Urothelium cell line (cell line): ENCODE measurements at places on chromosomes 12 and 14.
A peak's percentile ranks its signal among the peaks of the same experiment; 100 is the strongest.

DNA sequence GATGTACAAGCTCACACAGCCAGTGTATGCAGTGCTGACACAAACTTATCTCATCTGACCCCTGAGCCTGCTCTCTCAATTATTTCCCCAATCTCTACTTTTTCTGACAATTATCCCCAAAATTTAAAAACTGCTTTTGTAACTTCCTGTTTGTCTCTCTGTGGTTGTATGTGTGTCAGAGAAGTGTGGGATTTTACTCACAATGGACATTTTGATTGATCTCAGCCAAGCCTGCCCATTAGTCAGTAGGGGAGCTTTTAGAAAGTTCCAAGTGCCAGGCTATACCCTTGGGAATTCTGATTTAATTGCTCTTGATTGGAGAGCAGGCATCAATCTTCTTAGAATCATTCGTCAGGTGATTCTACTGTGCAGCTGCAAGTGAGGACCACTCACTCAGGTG, 64.9 kb upstream of the LMNTD1 start:
- DNase-seq: no peak

- no peak for DNase-seq
Measured at GRCh38 chr14:88359500-88359899, 26.0 kb upstream of the SPATA7 start.

DNA sequence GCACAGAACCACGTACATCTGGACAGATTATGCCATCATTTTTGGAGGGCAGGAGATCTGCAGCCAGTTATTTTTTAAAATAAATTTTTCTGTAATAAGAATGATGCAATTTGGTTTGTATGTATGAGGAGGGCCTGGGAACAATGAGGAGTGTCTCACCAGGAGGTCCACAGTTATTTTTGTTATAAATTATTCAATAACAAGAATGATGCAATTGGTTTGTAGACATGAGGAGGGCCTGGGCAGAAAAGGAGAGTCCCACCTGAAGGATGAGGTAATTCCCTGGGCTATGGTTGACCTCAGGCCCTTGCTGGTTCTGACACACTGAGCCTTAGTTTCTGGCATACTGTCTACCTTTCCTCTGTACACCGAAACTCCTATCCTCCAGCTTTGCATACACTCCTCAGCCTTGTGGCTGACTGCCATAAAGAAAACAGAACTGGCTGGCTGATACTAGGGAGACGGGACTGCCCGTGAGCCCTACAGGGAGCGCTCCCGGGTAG, 9.0 kb upstream of the DCD start:
- no peak for DNase-seq

DNA sequence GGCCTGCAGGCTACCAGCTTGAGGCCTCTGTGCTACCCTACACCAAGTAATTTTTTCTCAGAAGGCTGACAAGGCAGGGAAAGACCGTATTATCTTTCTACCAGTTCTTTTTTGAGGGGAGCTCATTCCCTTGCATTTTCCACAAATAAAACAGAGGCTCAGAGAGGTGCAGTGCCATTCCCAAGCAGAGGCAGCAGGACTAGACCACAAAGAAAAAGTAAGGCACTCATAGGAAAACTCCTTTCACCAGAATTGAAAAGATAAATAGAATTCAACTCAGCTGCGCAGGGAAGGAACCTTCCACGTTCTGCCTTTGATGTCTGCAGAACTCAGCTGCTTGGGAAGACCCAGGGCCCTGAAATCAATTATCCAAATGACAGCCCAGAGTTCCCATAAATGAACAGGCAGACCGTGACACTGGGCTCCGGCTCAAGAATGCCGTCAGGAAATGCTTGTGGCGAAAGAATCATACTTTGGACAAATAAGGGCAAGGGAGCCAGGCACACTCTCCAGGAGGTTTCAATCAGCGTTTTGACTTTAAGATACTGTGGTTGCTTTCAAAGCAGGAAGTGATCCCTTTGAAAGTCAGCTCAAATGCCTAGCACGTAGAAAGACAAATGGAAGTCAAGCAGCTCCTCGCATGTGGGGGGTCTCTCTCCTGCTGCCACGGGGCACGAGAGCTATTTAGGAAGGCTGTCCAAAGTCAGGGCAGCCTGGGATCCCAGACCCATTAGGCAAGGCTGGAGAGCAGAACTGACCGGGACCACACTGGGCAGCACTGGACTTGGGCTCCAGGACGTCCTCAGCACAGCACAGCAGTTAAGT, 14.0 kb downstream of the KCTD10 start:
- peak; percentile 69 for DNase-seq

GRCh38 chr14:66225337-66225736, 260.8 kb upstream of the CCDC196 start:
- no peak for DNase-seq

- DNase-seq: no peak
Measured at GRCh38 chr14:52315355-52315718, 1.2 kb downstream of the PTGER2 start.

GRCh38 chr12:1927751-1928351, 9.4 kb upstream of the CACNA2D4 start:
- no peak for DNase-seq

GRCh38 chr14:92649934-92650545, 98.4 kb downstream of the LGMN start:
- no peak for DNase-seq

DNA sequence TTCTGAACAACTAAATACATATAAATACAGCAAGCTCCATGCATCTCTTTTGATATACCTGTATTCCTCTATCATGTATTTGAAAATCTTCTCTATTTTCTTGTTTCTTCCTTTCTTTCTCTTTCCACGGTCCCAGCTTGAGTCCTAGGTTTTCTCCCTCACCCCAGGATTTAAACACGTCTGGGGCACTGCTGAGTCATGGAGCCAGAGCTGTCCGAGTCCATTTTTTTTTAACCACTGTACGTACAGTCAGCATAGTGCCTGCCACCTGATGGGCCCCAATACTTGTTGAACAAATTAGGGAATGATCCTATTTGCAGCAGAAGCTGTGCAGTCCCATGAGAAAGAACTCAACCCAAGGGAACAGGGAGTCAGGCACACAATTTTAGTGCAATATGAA, 158.1 kb downstream of the ATP23 start:
- DNase-seq: no peak

- peak; percentile 57 for DNase-seq
Measured at GRCh38 chr12:50647479-50647878, 116.4 kb upstream of the ATF1 start.

DNA sequence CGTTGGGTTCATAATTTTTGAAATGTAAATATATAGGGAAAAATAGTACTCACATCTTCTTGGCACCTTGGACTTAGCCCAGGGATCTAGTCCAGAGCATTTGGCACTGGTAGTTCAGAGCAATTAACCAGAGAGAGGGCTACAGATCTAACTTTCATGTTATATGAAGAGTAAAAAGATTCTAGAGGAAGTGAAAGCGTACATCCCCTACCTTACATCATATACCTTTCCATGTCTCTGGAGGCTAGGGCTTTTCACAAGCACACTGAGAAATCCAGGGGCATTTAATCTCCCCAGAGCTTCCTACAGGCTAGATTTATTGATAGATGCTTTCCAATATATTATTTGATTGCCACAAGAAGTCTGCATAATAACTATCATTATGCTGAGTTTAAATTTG, 687.5 kb upstream of the FBXO33 start:
- no peak for DNase-seq

DNA sequence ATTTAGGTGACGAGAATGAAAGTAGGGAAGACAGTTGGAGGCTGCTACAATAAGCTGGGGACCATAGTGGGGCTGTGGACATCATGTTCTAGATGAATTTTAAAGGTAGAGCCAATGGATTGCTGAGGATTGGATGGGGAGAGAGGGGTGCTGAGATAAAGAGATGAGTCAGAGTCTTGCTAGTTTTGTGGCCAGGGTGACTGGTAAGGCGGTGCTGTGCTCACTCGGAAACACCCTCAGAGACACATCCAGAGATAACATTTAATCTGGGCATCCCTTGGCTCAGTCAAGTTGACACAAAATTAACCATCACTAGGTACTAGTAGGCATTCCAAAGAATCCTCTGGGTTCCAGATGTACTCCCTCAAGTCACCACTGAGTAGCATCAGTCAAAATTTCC, 170.7 kb downstream of the ADCK1 start:
- DNase-seq: no peak
